Inflammatory macrophage (primary cell): ENCODE measurements at places on chromosomes 1 and 21.

DNA sequence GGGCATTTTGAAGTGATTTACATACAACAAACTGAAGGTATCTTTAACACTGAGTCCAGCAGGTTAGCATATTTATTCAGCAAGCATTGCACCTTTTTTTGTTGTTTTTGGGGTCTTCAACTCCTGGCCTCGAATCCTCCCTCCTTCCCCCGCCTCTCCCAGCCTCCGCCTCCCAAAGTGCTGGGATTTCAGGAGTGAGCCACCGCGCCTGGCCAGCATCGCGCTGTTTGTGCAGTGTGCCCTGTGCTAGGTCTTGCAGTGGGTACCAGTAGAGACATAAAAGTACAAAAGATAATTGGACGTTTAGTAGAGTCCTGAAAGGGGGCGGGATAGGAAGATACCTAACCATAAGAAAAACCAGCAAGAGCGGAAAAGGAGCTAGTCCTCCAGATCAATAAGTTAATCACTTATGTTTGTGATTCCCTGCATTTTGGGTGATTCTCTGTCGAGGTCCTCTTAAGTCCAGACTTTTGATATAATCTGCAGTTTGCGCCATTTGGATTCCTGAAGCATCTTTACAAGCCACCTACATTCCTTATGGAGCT is 111.8 kb downstream of the OSBPL9 start:
- no peak for DNase-seq

GRCh38 chr1:108050911-108051629 is 86.1 kb upstream of the VAV3 start:
- DNase-seq, result peak; percentile 24

- no peak for DNase-seq
Observed at GRCh38 chr21:20445971-20446370, 552.2 kb upstream of the NCAM2 start.

DNA sequence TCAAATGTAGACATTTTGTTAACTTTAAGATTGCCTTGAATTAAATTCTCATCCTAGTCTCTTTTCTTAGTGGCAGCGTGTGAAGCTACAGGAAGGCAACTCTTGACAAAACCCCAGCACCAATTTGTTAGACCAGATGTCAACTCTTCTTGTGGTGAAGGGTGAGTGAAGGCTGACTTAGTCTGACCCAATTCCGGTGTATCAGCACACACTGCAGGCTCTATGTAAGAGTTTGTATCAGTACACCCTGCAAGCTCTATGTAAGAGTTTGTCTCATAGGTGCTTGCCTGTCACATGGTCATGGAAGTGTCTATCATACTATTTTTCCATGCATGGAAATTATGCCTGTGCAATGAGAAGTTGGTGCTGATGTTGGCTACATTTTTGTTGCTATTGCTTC is 16.8 kb downstream of the CR2 start:
- no peak for DNase-seq

DNA sequence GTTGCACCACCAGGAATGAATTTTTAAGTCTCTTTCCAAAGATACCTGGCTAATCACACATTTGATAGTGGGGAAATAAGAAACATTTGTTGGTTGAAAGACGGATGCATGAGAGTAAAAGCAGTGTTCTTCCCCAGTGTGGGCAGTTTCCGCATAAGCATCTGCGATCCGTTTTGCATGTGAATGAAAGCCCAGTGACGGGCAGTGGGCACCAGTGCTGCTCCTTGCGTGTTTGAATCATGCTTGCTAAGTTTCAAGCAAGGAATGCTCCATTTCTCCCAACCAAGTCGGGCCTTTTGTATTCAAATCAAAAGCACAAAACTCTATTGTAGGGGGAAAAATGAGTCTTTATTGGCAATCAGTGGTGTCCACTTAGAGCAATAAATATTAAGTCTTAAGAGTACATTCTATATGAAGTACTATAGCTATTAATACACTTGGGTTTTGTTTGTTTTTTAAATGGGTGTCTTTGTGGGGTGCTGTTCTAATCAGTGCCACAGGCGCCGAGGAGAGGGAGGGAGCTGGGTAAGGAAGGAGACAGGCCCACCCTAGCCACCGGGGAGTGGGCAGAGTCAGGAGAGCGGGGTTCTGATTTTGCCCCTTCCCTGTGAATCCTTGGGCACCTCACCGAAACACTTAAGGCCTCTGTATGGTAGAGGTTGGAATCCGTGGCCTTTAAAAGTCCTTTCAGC is 750 bp upstream of the PTGFRN start:
- DNase-seq, result no peak
